NCI-H524 treated with DMSO at 0.1 percent for 48 hours (cell line): ENCODE measurements at places on chromosomes 5 and 9.

GRCh38 chr5:130068988-130069387, 164.7 kb downstream of the CHSY3 start:
- DNase-seq: no peak

DNA sequence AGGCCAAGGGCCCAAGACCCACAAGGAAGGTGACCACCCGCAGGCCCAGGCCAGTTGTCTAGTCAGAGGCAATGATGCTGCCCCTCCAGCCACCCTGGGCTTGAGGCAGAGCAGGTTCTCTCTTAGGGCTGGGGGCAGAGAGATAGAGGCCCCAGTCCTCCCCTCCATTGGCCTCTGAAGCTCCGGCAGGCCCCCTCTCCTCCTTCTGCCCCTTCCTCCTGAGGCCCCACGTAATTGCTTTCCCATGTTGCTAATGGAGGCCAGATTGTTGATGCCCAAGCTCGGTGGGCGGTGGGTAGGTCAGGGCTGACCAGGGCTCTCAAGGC, 26.6 kb upstream of the ENHO start:
- no peak for DNase-seq

- no peak for DNase-seq
These were observed 36.4 kb downstream of the NXNL2 start for GRCh38 chr9:88571419-88571818.

- no peak for DNase-seq
These were observed 20.3 kb downstream of the KIF2A start for GRCh38 chr5:62326302-62326701.

- peak; percentile 59 for DNase-seq
These were observed 220.0 kb downstream of the SNCAIP start for GRCh38 chr5:122532035-122532434.

GRCh38 chr5:100898504-100899346, 4.4 kb downstream of the ST8SIA4 start:
- no peak for DNase-seq

GRCh38 chr9:119868694-119869093, 499.5 kb upstream of the BRINP1 start:
- DNase-seq: no peak

DNA sequence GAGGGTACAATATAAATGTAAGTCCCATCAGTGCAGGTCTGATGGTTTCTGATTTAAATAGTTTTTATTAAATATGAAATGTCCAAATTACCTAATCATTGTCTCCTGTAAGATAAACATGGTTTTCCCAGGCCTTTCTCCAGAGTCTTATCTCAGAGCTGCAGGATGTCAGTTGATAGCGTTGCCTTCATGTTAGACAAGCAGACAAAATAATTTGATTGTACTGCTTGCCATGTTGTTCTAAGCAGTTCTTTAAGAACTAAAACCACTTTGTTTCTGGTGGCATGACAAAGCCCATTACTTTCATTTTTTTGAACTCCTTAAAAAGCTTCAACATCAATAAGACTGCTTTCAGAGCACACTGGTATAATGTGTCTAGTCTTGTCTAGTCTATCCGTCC, 1073.5 kb downstream of the MAT2B start:
- no peak for DNase-seq

GRCh38 chr5:69093771-69094482, at the start of gene SLC30A5:
SLC30A5 (plus strand) TSS chr5:69094014; CDS start chr5:69094256, 242 bp downstream.
- DNase-seq: peak; percentile 88

DNA sequence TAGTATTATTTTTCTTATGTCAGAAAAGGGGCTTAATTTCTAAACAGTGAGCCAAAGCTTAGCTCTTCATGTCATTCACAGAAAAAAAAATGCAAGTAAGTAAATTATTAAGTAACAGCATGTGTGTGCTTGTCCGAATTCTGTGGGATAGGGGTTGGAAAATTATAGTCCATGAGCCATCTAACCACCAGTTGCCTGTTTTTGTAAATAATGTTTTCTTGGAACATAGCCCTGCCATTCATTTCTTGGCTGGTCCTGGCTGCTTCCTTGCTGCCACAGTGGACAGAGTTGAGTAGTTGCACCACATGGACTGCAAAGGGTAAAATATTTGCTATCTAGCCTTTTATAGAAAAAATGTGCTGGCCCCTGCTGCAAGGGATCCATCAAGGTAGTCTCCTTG, 513.7 kb upstream of the WWC1 start:
- no peak for DNase-seq
